NCI-H774 (cell line): ENCODE measurements at places on chromosomes 16 and 17.

DNA sequence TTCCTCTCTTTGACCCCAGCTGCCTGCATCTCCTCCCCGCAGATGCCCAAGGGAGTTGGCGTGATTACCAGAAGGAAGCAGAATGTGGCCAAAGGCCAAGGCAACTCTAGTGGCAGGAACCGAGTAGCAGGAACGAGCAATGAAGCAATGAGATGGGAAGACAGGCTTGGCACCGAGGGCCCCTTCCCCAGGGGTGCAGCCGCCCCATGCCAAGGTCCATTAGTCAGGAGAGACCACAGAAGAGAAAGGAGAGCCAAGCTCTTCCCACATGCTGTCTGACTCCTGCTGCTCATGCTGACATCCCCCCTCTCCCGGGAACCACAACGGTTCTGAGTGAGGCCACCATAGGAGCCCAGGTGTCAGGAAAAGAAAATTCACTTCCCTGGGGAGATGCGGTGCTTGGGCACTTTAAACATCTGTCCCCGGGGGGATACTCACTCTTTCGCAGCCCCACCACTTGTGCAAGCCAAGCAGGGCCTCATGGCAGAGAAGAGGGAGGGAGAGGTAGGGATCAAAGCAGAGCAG is 67.4 kb downstream of the MYO18A start:
- DNase-seq = no peak

- DNase-seq = no peak
Observed at GRCh38 chr16:88007321-88007731, 56.1 kb downstream of the BANP start.

DNA sequence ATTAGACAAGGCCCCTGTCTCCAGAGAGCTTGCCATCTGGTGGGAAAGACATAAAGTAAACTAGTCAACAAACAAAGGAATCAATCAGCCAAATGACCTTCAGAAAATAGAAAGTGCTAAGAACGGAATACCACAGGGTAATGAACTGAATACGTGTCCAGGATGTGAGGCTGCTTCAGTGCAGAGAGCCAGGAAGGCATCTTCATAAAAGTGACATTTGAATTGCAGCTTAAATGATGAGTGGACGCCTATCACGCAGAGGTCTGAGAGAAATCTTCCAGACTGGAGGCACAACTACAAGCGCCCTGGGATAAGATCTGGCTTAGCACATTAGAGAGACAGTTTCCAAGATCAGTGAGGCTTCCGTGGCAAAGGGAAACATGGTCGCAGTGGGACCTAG is 574.1 kb upstream of the CDH8 start:
- DNase-seq = no peak

DNA sequence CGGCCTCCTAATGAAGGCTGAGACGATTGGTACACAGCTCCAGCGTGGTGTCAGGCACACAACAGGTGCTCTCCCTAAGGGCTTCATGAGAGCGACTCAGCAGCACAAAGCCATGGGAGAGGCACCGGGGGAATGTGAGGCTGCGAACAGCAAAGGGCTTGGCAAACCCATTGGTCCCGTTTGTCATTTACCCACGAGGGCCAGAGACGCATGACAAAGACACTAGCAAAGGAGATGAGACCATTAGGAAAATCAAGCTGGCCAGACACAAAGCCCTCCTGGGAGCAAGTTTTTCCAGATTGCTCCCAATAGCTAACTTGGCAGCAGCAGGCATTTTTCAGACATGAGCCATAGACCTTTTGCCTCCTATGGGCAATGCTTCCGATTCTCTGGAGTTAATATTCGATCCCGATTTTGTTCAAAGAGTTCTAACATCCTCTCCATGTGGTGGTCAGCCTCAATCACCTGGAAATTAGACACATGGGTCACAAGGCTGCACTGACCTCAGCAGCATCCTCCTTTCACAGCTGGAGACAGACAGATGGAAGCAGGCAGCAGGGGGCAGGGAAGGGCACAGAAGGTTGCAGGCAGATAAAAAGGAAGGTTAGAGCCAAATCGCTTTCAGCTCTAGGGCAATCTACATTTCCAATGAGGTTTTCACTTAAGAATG is 38.2 kb downstream of the TK2 start:
- DNase-seq = no peak

DNA sequence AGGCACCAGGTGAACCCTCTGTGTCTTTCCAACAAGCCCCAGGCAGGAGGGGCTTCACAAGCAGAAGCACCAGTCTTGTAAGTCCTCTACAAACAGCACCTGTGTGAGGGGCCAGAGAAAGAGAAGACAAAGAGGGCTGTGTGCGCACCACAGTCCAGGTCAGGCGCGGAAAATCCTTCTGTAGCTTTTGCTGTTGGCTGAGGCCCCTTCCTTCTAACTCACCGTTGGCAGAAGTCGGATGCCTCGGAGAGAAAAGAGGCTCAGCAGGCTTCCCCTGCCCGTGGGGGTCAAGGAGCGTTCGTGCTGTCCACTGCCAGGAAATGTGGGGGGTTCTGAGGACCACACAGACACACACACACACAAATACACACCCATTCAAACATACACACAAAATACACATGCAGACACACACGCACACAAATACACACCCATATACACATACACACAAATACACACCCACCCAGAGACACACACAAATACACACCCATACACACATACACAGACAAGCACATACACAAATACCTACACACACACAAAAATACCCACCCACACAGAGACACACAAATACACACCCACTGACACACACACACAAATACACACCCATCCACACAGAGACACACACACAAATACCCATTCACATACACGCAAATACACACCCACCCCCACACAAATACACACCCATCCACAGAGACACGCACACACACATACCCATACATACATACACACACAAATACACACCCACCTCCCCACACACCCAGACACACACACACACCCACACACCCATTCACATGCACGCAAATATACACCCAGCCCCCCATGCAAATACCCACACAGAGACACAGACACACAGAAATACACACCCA is 6.8 kb downstream of the ZG16B start:
- no peak for DNase-seq

DNA sequence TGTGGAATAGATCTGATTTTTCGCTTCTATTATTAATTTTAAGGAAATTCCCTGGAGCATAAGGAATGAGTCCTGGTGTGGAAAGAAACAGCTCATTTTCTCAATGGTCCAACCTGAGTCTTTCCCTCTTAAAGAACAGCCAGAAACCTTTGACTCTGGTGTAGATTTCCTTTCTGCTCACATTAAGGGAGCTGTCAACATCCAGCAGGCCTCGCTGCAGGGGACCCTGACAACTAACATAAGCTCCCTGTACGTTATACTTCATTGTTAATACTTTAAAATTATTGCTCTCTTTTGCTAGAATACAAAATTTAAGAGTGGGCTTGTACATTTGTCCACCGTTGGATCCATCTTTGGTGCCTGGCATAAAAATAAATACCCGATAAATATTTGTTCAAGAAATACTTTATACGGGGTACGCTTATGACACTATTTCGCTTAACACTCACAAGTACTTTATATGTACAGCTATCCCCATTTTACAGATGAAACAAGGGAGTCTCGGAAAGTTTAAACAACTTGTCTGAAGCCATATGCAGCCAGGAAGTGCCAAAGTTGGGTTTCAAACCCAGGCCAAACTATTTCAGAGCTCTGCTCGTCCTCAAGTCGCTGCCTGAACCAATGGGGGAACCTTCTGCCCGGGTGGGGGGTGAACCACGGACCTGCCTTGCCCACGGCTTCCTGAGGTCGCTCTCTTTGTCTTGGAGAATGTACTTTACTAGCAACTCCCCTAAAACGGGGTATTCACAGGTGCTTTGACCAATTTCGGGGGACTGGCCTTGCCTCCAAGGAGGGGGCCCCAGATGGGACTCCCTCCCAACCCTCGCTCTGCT is 611 bp downstream of the SMARCE1 start:
- no peak for DNase-seq
